ENCODE measurements at places on chromosomes 11 and 22. TPM values are rescaled to one million over a fixed set of nuclear protein-coding genes. Genes with fewer than 3 reads are reported as not detected.

Gene NUP50
- total RNA-seq = 63.9 TPM

Gene MUC5B
- total RNA-seq = not detected

Gene KDELR3
- not detected for total RNA-seq

Gene GAL3ST1
- total RNA-seq = not detected

Gene KLHL35
- 0.93 TPM for total RNA-seq

Gene GLB1L3
- total RNA-seq = 0.38 TPM

DNA sequence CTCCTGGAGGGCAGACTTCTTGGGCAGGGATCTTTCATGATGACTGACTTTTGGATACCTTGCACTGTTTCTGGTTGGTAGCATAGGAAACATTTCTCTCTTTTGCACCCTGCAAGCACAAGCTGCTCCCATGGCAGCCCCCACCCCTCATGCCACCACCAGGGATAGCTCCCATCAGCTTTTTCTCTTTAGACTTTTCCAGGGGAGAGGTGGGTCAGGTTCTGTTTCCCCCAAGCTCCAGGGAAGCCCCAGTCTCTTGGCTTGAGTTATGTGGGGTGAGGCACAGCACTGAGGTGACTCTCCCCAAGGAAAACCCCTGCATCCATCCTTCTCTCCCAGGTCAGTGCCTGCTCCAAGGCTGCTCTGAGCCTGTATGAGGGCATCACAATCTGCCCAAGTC lies 22.5 kb downstream of the LRRC32 start:
- no peak for DNase-seq

DNA sequence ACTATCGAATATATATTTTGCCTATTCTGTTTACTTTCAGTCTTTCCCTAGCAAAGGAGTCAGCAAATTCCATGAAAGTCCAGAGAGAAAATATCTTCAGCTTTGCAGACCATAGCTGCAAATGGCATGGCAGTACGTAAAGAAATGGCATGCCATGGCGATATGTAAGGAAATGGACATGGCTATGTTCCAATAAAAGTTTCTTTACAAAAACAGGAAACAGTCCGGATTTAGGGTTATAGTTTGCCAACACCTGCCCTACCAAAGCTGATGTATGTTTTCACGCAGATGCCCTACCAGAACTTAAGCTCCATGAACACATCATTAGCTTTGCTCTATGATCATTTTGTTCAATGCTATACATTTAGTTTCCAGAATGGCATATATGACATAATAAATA lies 19.5 kb downstream of the KIAA0930 start:
- DNase-seq = no peak

DNA sequence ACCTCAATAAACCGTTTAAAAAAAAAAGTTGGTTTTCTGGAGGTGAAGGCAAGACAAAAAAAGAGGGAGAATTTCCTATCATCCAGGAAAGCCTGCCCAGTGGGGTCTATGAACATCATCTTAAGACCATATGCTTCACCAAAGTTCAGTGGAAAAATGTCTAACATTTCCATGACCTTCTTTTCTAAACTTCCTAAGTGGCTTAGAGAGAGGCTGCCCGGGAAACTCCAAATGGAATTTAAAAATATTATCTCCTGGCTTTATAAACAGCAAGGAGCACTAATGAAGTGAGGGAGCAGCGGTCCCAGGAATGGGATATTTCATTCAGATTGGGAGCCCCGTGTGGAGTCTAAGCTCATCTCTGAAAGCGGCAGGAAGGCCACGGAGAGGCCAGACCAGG lies 46.9 kb downstream of the ETS1 start:
- no peak for DNase-seq

DNA sequence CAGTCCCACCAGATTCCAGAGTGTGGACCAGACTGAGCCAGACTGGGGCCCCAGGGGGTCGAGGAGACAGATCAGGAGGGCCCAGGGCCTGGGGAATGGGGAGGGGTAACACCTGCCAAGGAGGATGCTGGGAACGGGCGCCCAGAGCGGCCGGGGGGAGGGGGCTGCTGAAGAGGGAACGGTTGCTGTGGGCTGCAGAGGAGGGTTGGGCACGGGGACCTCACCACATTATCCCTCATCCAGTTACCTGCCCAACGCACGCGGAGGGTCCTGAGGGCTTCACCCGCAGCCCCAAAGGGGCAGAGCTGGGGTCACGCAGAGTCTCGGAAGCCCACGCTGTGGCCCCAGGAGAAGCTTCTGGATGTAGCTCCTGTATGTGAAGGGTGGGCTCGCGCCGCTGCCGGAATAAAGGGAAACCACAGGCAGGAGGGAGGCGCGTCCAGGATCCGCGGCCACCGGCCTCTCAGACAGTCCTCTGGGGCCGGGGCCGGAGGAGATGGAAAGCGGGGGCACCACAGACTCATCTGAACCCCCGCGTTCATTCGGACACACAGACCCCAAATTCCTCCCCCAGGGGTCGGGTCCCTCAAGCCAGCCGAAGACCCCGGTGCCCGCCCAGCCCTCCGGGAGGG lies 866 bp upstream of the SELENOO start:
- DNase-seq = no peak

DNA sequence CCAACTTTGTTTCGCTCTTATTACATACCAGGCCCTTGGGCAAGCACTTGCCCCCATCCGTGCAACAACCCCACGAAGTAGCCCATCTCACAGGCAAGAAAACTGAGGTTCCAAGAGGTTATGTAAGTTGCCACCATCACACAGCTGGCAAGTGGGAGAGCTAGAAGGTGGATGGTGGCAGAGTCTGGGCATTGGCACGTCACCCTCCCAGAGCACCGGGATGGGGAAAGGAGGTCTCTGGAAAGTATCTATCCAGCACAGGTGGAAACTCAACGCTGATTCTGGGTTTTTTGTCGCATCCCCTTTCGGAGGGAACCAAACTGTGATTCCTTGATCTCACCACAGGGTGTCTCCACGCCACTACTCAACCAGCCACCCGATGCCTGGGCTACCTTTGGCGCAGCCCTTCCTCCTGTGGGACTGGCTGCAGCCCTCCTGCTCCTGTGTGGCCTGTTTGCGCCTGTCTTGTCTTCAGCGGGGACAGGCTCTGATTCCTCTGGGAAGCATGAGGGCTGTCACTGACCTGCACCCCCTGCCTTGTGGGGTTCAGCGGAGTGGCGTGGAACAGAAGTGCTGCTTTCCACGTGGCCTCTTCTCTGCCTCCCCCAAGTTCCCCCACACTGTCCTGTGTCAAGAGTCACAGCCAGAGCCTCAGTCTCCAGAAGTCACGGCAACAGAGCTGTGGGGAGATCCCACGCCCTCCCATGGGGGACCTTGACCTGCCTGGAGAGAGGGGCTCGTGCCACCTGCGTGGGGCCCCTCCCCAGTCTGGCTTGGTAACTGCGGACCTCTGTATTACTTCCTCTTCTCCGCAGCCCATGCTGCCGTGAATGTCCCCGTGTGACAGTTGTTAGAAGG lies 34.4 kb upstream of the TRIM29 start:
- peak; percentile 62 for DNase-seq

DNA sequence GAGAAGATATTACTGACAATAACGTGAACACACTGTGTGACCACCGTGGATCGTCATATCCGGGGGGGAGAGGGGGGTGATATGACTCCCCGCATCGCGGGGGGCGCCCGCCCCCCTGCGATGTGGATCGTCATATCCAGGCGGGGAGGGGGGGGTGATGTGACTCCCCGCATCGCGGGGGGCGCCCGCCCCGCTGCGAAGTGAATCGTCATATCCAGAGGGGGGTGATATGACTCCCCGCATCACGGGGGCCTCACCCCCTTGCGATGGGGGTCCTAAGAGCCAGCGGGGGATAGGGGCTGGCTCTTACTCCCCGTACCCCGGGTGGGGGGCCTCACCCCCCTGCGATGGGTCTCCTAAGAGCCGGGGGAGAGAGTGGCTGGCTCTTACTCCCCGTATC lies 19.9 kb downstream of the UNC93B1 start:
- DNase-seq = no peak

DNA sequence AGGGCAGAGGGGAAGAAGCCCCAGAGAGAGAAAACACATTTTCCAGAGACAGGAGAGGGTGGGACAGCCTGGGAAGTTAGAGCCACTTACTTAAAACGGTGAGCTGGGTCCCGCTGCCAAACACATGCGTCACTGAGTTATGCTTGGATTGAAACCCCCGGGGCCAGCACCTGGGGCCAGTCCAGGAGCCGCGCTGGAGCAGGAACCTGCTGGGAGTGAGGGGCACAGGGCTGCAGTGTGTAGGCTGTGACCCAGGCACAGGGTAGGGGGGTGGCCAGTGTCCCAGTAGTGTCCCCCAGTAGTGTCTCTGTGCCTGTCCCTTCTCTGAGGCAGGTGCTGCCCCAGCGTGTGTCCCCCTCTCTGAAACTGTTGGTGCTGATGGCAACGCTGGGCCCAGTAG lies 5.2 kb downstream of the IGLL1 start:
- DNase-seq = no peak

- no peak for DNase-seq
These were observed 2084.3 kb downstream of the LRRC4C start for GRCh38 chr11:39374963-39375698.

DNA sequence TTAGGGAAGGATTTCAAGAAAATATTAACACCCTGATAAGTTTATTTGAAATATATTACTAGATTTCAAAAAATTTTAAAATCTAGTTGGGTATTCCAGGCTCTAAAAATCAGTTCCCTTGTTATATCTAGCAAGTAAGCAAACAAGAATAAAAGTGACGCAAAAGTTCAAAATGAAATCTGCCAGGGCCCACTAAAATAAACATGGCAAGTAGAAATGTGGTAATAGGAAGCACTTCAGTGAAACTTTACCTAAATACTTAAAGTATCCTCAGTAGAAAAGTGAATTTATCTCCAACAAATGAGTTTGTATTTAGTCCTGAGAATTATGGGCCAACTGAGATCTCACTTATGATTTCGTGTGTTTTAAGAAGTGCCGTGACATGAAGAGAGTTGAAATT lies 23.6 kb downstream of the POLD3 start:
- DNase-seq = no peak

DNA sequence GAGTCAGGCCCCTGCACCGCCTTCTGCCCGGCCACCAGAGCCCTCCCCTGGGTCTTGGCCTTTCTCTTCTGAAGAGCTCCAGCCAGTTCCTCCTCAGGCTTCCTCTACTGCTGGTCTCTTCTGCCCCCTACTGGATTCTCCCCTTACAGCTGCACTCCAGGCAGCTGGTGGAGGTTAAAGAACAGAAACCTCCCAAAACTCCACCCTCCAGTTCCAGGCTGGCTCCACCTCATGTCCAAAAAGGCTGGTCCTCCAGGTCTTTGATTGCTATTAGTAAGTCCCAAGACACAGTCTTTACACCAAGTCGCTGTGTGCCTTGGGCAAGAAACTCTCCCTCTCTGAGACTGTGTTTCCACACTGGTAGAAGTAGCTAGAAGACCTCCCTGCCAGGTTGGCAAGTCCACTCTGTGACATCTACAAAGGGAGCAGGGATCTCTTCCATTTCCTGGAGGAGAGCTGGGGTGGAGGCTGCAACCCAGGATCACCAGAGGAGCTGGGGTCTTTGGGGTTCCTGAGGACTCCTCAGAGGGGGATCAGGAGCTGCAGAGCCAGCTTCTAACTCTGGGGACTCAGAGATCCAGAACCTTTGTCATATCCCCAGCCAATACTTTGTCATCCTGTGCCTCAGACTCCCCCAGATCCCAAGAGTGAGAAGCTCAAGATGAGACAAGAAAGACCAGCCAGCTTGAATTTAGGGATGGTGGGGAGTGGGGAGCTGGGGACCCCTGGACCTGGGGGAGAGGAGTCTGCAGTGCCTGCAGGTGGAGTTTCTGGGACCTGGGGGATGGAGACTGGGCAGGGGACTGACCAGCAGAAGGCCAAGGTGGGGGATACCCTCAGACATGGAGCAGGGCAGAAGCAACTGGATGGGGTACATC lies 3.4 kb upstream of the IGLL5 start:
- DNase-seq = peak; percentile 67

- DNase-seq = peak; percentile 15
These were observed 1.2 kb downstream of the SYNGR1 start for GRCh38 chr22:39350757-39351688.

DNA sequence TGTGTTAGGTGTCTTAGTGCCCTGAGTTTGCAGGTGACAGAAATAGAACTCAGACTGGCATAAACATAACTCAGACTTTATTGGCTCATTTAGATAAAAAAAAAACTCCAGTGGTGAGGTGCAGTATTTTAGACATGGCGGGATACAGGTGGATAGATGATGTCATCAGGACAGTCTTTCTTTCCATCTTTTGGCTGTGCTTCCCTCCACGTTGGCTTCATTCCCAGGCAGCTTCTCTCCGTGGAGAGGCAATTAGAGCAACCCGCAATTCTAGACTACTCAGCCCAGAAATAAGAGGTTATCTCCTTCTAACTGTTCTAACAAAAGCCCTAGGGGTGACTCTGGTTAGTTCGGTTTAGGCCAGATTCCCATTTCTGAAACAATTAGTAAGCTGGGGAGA lies 40.5 kb downstream of the NCAM1 start:
- no peak for DNase-seq

- no peak for DNase-seq
These were observed 678.4 kb downstream of the OPCML start for GRCh38 chr11:132853886-132854285.

DNA sequence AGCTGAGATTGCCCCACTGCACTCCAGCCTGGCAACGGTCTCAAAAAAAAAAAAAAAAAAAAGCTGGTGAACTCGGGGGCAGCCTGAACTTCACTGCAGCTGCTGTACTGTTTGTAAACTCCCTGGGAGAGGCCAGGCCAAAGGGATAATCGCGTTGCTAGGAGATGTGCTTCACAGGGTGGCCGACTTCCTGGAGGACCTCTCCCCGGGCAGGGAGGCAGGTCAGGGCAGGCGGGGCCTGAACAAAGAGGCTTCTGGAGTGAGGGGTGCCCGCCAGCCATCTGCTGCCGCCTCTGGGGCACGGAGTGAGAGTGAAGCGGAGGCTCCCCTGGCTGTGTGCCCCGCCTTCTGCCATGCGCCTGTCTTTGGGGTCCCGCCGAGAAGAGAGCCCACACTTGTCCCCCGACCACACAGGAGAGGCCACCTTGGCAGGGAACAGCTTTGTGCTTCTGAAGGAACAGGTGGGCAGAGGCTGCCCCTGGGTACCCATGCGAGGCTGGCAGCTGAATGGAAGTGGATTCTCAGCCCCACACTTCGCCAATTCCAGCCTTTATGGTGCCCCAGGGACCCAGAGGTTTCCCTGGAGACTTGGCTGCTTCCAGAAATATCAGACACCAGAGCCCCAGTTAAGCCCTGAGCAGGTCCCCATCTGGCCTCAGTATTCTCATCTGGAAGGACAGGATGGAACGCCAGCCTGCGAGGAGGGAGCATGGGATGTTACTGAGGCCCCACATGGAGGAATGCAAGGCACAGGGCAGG lies 29.6 kb downstream of the TMEM184B start:
- DNase-seq = no peak

DNA sequence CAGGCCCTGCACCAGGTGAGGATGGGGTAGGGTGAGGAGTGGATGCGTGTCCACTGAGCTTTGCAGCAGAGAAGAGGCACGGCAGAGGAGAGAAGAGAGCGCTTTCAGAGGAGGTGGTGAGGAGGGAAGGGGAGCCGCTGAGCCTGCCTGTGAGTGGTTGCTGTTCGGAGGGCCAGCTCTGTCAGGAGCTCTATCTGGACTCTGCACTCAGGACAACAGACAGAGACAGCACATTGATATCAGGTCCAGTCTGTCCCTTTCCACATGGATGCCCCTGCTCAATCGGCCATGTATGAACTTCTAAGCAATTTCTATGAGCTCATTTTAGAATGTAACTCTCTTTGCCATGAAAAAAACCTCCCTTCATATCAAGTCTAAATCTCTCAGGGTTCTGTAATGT lies 158.6 kb downstream of the KIRREL3 start:
- no peak for DNase-seq
